ENCODE measurements at places on chromosomes 6 and 20.
A peak's percentile ranks its signal among the peaks of the same experiment; 100 is the strongest.

DNA sequence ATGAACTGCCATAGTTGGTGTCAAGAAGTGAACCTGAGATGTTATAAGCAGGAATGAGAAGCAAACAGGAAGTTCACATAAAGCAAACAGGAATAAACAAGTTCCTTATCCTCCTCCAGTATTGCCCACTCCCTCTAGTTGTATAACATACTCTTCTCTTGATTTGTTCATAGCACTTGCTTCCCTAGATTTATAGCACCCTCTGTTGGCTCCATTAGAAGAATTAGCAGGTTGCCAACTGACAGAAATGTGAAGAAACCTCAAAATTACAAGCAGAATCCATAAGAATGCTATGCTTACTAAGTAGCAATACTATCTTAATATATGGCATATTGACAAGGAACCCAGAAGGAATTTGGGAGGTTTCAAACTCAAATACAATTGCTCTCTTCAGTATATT lies 195.4 kb downstream of the TBX18 start:
- no peak overlapping the region for H3K27ac ChIP-seq
- H3K36me3 ChIP-seq, result no peaks in the 10 kb centered on the region
- H3K4me1 ChIP-seq, result no peaks in the 10 kb centered on the region
- no peaks in the 10 kb centered on the region for H3K27me3 ChIP-seq
- H3K4me3 ChIP-seq, result no peak overlapping the region

GRCh38 chr6:14423955-14424354 lies 306.4 kb downstream of the CD83 start:
- no peak for DNase-seq
- no peaks in the 10 kb centered on the region for H3K36me3 ChIP-seq

- H3K27ac ChIP-seq, result peak overlapping the region; percentile 64
- no peaks in the 10 kb centered on the region for H3K36me3 ChIP-seq
- no peaks in the 10 kb centered on the region for H3K27me3 ChIP-seq
Observed at GRCh38 chr6:105453968-105454367, 51.1 kb upstream of the PREP start.

DNA sequence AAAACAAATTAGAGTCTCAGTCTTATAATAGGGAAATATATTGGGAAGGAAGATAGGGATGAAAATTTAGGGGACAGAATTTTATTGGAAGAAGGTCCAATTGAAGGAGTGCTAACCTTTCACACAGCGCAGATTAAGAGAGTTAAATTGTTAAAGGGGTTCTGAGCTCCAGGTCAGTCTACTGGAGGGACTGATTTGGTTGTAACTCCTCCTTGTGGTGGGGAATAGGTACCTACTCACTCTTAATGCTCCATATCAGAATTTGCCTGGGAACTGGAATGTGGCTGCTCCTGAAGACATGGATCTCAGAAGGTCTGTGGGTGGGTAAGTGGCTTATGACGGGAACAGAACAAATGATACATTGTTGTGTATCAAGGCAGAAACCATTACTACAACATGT lies 143.5 kb downstream of the FLRT3 start:
- no peak for DNase-seq
- H3K4me3 ChIP-seq, result no peak overlapping the region
- no peaks in the 10 kb centered on the region for H3K36me3 ChIP-seq
- no peaks in the 10 kb centered on the region for H3K27me3 ChIP-seq
- no peak overlapping the region for H3K27ac ChIP-seq
- H3K4me1 ChIP-seq, result no peaks in the 10 kb centered on the region

GRCh38 chr6:108570517-108570916 lies 9.8 kb downstream of the FOXO3 start:
- H3K36me3 ChIP-seq, result peaks cover 5% of the 10 kb centered on the region
- DNase-seq, result no peak
- peaks cover 43% of the 10 kb centered on the region for H3K4me1 ChIP-seq
- no peak overlapping the region for H3K27ac ChIP-seq
- no peaks in the 10 kb centered on the region for H3K27me3 ChIP-seq
- H3K4me3 ChIP-seq, result no peak overlapping the region

- no peak overlapping the region for H3K4me3 ChIP-seq
- no peak overlapping the region for H3K27ac ChIP-seq
- no peaks in the 10 kb centered on the region for H3K4me1 ChIP-seq
- H3K36me3 ChIP-seq, result no peaks in the 10 kb centered on the region
Observed at GRCh38 chr6:155586090-155586489, 130.5 kb upstream of the NOX3 start.

DNA sequence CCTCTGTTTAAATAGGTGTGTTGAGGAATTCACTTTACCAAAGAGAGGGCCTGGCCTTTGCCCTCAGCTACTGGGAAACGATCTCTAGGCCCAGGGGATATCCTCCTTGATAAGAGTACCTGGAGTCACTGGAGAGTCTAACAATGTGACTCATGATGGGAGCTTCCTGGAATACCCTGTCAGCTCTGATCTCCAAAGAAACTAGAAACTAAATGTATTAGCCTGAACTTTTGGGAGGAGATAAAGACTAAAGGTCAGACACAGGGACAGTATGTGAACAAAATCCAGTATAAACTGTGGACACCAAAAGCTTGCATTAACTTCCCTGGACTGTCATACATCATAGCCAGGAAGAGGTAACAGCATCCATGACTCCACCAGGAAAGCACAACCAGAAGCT lies 148.5 kb downstream of the RNGTT start:
- H3K36me3 ChIP-seq, result no peaks in the 10 kb centered on the region
- no peak overlapping the region for H3K4me3 ChIP-seq
- H3K4me1 ChIP-seq, result no peaks in the 10 kb centered on the region
- no peaks in the 10 kb centered on the region for H3K27me3 ChIP-seq

GRCh38 chr6:5191722-5192121 lies 69.0 kb downstream of the LYRM4 start:
- H3K27me3 ChIP-seq, result no peaks in the 10 kb centered on the region
- no peak for DNase-seq
- no peak overlapping the region for H3K27ac ChIP-seq

DNA sequence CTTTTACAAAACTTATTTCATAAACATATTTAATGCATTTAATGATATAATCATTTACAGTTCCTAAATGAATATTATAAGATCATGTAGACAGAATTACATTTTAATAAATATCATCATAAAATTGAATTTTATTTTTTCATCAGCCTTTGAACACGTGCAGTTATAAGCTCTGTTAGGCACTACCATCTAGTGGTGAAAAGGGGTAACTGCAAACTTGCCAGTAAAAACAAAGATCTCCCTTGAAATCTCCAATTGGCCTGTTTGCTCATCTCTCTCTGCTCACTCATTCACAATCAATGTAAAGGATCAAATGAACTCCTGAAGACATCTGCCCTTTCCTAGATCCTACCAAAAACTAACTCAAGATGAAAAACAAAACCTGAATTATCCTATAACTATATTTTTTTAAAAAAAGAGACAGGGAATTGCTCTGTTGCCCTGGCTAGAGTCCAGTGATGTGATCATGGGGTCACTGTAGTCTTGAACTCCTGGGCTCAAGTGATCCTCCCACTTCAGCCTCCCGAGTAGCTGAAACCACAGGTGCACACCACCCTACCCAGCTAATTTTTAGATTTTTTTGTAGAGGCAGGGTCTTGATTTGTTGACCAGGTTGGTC lies 31.7 kb downstream of the SAMHD1 start:
- no peak overlapping the region for H3K4me3 ChIP-seq
- DNase-seq, result peak; percentile 6
- no peaks in the 10 kb centered on the region for H3K27me3 ChIP-seq
- H3K36me3 ChIP-seq, result peaks cover 57% of the 10 kb centered on the region
- peaks cover 24% of the 10 kb centered on the region for H3K4me1 ChIP-seq
- H3K27ac ChIP-seq, result no peak overlapping the region

DNA sequence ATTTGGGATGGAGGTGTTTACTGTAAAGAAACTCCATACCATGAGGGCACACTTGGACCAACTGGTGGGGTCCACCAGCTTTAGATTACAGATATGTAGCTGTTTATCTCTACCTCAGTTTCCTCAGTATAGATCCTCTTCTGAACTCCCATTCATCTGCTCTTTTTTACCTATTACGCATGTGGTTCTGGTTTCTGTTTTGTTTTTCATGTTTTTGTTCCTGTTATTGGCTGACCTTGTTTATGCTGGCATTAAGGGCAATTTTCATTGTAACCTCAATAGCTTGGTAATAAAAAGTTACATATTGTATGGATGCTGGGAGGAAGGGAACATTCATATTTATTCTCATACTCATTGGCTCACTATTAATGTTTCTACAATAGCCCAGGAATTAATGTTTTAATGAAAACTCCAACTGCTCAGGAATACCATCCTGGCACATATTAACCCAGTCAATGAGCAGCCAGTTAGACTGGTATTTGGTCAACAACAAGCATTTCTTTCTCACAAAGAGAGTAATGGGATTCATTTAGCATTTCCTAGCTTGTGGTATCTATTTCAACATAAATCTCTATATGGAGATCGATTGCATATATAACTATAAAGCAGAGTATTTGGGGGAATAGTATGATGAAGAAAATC lies 83.8 kb upstream of the FAM184A start:
- no peak for DNase-seq
- H3K27me3 ChIP-seq, result no peaks in the 10 kb centered on the region
- no peaks in the 10 kb centered on the region for H3K4me1 ChIP-seq
- no peak overlapping the region for H3K4me3 ChIP-seq

- H3K36me3 ChIP-seq, result peaks cover 12% of the 10 kb centered on the region
- H3K27ac ChIP-seq, result no peak overlapping the region
- no peaks in the 10 kb centered on the region for H3K27me3 ChIP-seq
- H3K4me1 ChIP-seq, result no peaks in the 10 kb centered on the region
Observed at GRCh38 chr6:24426729-24427446, 24.2 kb downstream of the MRS2 start.

DNA sequence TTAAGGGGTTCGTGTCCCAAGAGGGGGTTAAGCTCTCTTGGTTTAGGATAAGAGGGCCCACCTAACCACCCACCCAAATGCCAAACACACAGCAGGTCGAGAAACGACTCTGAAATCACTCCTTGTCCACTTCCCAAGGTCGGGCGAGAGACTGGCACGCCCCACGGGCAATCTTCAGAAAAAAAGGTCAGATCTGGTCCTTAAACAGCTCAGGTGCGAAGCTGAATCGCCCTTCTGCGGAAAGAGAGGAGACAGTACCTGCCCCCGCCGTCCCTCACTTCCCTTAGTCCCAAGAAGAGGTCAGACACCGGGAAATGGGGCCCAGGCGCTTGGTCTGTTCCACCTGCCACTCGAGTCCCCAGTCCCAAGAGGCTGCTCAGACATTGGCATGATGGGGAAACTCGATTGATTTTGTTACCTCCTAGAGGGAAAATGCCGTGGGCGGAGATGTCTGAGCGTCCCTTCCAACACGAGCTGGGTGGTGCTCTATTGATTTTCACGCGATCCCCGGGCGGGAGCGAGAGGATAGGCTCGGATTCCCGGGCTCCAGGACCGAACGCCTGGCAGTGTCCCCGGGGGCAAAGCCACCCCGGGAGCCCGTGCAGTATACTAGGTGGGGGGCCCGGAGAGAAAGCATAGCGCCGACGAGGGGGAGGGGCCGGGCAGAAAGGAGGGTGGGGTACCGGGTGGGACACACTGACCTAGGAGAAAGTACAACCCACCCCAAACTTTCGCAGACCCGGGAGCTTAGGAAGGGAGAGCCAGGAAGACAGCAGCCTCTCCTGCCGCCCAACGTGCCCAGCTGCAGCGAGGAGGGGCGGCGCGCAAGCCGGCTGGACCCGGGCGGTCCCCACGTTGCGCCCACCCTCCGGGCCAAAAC lies 1.1 kb upstream of the SAMD5 start:
- H3K27me3 ChIP-seq, result peaks cover 21% of the 10 kb centered on the region
- H3K4me1 ChIP-seq, result no peaks in the 10 kb centered on the region
- no peak overlapping the region for H3K4me3 ChIP-seq
- no peak for DNase-seq

DNA sequence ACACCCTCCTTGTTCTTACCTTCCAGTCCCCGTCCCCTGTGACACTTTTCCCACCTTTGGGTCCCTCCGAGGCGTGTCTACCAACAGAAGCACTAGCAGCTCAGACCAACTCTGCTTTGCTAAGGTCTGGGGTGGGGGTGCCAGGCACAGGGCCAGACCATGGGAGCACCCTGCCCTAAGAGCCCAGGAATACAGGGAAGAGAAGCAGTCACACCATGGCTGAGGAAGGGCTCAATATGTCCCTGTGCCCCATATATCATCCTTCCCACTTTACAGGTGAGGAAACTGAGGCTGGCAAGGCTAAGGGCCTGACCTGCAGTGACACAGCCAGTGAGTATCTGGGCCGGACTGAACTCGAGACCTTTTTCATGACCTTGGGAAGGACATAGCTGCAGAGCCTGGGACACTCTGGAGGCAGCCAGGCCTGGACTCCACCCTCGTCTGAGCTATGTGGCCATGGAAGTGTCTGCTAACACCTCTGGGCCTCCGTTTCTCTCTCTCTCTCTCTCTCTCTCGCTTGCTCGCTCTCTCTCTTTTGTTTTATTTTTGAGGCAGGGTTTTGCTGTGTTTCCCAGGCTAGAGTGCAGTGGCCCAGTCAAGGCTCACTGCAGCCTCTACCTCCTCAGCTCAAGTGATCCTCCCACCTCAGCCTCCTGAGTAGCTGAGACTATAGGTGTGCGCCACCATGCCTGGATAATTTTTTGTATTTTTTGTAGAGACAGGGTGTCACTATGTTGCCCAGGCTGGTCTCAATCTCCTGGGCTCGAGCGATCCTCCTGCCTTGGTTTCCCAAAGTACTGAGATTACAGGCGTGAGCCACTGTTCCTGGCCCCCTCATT lies 156.7 kb downstream of the GRM4 start:
- H3K4me1 ChIP-seq, result no peaks in the 10 kb centered on the region
- H3K27ac ChIP-seq, result no peak overlapping the region
- no peak overlapping the region for H3K4me3 ChIP-seq
- no peaks in the 10 kb centered on the region for H3K27me3 ChIP-seq
- H3K36me3 ChIP-seq, result no peaks in the 10 kb centered on the region

DNA sequence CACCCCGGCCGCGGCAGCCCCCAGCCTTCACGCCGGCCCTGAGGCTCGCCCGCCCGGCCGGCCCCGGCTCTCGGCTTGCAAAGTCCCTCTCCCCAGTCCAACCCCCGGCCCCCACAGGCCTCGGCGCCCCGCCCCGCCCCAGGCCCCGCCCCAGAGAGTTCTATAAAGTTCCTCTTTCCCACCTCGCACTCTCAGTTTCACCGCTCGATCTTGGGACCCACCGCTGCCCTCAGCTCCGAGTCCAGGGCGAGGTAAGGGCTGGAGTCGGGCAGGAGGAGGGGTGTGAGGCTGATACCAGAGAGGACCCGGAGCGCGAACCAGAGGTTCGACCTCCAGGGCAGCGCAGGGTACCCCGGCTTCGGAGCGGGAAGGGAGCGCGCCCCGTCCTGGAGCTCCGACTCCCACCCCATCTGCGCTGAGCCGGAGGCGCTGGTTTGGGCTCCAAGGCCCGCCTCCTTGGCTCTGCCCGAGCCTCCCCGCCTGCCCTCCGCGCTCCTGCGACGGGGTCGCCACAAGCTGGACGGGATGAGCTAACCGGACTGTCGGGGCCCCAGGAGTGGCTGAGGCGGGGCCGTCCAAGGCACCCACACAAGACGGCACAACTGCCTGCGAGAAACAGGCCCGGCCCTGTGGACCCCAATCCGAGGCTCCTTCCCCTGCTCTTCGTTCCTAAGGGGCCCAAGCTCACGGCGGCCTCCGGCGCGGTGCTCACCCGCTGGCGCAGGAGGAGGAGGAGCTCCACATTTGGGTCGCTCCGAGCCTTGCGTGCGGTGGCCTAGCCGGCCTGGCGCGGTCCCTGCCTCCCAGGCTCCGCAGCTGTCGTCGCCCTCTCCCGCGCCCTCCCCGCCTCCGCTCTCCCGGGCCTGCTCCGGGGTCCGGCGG lies at the start of gene IRF4:
Gene IRF4 (plus strand): TSS at position 194 of the 882 bp plus-strand sequence. CDS start 1,401 bp downstream, outside the sequence.
- peak within 1 kb of the TSS; percentile 79 for H3K4me3 ChIP-seq
- H3K27me3 ChIP-seq, result no peaks in the 10 kb centered on the region
- H3K4me1 ChIP-seq, result peaks cover 28% of the 10 kb centered on the region
- H3K36me3 ChIP-seq, result no peaks in the 10 kb centered on the region
- no peak within 1 kb of the TSS for H3K27ac ChIP-seq

Measured in CD8-positive, alpha-beta memory T cell (primary cell).